Adrenal gland (tissue), 19 donors: ENCODE measurements at places on chromosomes 5 and 9. TPM values are rescaled to one million over a fixed set of nuclear protein-coding genes. Genes with fewer than 3 reads are reported as not detected.
A peak's percentile ranks its signal among the peaks of the same experiment; 100 is the strongest.

The NMUR2 gene
- not detected for total RNA-seq

The PRUNE2 gene
- 8.0 TPM for total RNA-seq

The PLCXD3 gene
- total RNA-seq = 22.9 TPM

The NUTM2F gene
- not detected for total RNA-seq

GRCh38 chr9:94746541-94747370 is 20.3 kb downstream of the AOPEP start:
- no peak for DNase-seq
- H3K4me3 ChIP-seq = no peak overlapping the region
- no peaks in the 10 kb centered on the region for H3K4me1 ChIP-seq
- H3K36me3 ChIP-seq = no peaks in the 10 kb centered on the region

- H3K4me1 ChIP-seq = peaks cover 30% of the 10 kb centered on the region
- H3K4me3 ChIP-seq = no peak overlapping the region
- DNase-seq = no peak
- no peaks in the 10 kb centered on the region for H3K27me3 ChIP-seq
- no peaks in the 10 kb centered on the region for H3K36me3 ChIP-seq
Observed at GRCh38 chr5:1520791-1521453, 2.8 kb downstream of the LPCAT1 start.

GRCh38 chr5:112800891-112801290 is 60.2 kb upstream of the SRP19 start:
- H3K4me1 ChIP-seq = no peaks in the 10 kb centered on the region
- DNase-seq = no peak
- H3K27me3 ChIP-seq = no peaks in the 10 kb centered on the region
- no peaks in the 10 kb centered on the region for H3K36me3 ChIP-seq
- H3K4me3 ChIP-seq = no peak overlapping the region

DNA sequence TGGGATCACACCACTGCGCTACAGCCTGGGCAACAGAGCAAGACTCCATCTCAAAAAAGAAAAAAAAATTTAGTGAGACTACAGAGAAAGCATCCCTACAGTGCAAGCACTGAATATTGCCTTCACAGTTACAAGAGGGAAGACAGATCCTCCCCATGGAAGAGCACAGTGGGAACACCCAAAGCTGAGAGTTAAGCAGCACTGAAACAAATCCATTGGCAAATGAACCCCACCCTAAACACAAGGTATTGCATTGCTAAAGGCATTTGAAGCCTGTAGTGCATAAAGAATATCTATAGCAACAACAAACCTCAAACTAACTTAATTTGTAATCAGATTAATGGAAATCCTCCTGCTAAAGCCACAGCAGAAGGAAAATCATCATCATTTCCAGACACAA is 27.1 kb downstream of the HTR1A start:
- H3K27me3 ChIP-seq = no peaks in the 10 kb centered on the region
- no peaks in the 10 kb centered on the region for H3K4me1 ChIP-seq
- no peak overlapping the region for H3K4me3 ChIP-seq
- H3K36me3 ChIP-seq = no peaks in the 10 kb centered on the region
- no peak overlapping the region for H3K27ac ChIP-seq
- DNase-seq = no peak

DNA sequence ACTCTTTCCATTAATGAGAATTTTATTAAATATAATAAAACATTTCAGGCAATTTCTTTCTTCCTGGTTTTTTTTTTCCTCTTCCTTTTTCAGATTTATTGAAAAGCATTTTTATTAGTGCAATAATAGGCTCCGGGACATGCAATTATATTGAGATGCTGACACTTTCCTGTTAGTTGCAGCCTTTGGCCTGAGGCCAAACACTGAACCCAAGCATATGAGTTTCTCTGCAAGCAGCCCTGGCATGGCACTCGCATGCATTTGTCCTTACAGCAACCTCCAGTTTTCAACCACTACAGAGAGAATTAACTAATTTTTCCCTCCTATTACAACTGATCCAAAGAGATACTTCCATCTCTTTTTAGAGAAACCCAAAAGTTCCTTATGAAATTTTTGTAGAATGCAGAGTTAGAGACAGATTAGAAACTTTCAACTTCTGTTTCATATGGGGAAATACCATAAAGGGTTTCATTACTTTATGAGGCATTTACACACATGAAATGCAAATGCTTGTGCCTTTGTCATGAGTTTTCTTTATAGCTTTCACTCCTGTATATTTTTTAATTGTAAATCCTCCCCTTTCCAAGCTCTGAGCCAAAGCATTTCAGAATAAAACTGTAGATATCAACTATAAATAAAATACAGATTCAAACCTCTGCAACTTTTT is 183.0 kb downstream of the CETN3 start:
- no peak overlapping the region for H3K27ac ChIP-seq
- H3K4me3 ChIP-seq = no peak overlapping the region
- no peaks in the 10 kb centered on the region for H3K27me3 ChIP-seq
- DNase-seq = peak; percentile 3
- H3K36me3 ChIP-seq = no peaks in the 10 kb centered on the region
- no peaks in the 10 kb centered on the region for H3K4me1 ChIP-seq

DNA sequence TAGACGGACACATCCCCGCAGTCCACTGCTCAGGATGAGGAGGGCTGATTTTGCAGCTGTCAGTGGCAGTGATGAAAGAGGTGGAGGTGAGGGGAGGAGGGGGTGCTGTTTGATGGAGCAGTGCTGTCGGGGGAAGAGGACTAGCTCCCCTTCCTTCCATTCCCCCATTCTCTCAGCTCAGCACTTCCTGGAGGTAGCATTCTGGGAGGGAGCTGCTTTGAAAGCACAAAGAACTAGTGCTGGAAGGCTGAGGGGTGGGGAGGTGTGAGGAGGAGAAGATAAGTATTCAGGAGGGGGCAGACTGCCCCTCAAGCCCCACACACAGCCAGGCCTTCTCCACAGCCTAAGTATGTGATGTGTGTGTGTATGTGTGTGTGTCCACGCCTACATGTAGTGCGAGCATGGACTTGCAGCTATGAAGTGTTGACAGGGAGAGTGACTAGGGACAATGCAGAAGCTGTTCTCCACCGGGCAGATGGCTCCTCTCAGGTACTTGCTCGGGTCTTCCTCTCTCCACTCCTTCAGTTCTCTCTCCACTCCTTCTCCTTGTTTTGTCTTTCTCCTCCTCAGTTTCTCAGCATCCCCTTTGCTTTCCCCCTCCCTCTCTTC is 65.5 kb upstream of the HSPA9 start:
- H3K4me1 ChIP-seq = peaks cover 2% of the 10 kb centered on the region
- H3K4me3 ChIP-seq = no peak overlapping the region
- DNase-seq = no peak
- no peaks in the 10 kb centered on the region for H3K27me3 ChIP-seq
- no peak overlapping the region for H3K27ac ChIP-seq

GRCh38 chr9:69346596-69347390 is 21.8 kb downstream of the ENTREP1 start:
- no peak overlapping the region for H3K4me3 ChIP-seq
- no peaks in the 10 kb centered on the region for H3K36me3 ChIP-seq
- no peak overlapping the region for H3K27ac ChIP-seq
- no peaks in the 10 kb centered on the region for H3K27me3 ChIP-seq
- no peak for DNase-seq
- H3K4me1 ChIP-seq = no peaks in the 10 kb centered on the region

GRCh38 chr9:35741740-35742139 is 7.3 kb downstream of the GBA2 start:
- H3K27me3 ChIP-seq = no peaks in the 10 kb centered on the region
- H3K4me1 ChIP-seq = peaks cover 13% of the 10 kb centered on the region
- no peak overlapping the region for H3K4me3 ChIP-seq
- H3K36me3 ChIP-seq = peaks cover 77% of the 10 kb centered on the region

GRCh38 chr5:144369006-144369405 is 198.3 kb downstream of the KCTD16 start:
- no peak overlapping the region for H3K27ac ChIP-seq
- no peaks in the 10 kb centered on the region for H3K4me1 ChIP-seq
- no peaks in the 10 kb centered on the region for H3K36me3 ChIP-seq
- DNase-seq = no peak

DNA sequence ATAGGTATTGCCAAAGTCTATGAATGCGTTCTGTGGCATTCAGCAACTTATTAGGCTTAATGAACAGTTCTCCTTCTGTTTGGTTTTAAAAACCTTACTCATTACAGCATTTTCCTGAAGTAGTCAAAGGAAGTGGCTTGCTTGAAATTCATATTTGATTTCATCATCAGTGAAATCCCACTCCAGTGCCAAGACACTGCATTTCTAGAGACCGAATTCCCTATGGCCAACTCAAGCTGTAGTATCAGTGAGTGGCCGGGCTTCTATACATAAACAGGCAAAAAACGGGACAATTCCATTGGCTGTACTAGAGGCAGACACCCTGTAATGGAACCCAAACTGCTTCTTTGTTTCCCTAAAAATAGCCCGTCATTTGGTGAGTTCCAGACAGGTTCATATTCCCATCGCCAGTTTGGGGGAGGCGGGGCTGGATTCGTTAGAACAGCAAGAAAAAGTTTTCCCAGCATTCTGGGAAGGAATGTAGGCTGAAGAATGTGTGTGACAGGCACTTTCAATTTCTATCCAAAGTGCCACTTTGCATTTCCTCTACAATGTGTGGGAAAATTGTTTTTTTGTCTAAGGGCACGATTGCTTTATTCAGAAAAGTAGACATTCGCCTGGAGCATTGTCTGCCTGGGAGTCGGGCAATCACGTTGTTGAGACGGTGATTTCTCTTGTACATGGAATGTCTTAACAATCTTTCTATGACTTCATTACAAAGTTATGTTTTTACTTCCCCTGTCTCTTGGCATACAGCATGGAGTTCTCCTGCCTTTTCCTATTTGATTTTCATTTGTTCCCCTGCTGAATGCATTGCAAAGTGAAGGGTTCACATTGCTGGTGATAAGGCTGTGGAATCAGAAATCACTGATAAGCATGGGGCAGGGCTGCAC is 141.8 kb upstream of the MAST4 start:
- no peak overlapping the region for H3K4me3 ChIP-seq
- no peaks in the 10 kb centered on the region for H3K4me1 ChIP-seq
- H3K36me3 ChIP-seq = no peaks in the 10 kb centered on the region
- no peak for DNase-seq
- H3K27ac ChIP-seq = no peak overlapping the region

- no peak overlapping the region for H3K27ac ChIP-seq
- H3K4me3 ChIP-seq = no peak overlapping the region
- H3K27me3 ChIP-seq = peaks cover 12% of the 10 kb centered on the region
- DNase-seq = no peak
- H3K36me3 ChIP-seq = no peaks in the 10 kb centered on the region
- H3K4me1 ChIP-seq = no peaks in the 10 kb centered on the region
Observed at GRCh38 chr5:176848651-176849050, 38.3 kb downstream of the UNC5A start.

DNA sequence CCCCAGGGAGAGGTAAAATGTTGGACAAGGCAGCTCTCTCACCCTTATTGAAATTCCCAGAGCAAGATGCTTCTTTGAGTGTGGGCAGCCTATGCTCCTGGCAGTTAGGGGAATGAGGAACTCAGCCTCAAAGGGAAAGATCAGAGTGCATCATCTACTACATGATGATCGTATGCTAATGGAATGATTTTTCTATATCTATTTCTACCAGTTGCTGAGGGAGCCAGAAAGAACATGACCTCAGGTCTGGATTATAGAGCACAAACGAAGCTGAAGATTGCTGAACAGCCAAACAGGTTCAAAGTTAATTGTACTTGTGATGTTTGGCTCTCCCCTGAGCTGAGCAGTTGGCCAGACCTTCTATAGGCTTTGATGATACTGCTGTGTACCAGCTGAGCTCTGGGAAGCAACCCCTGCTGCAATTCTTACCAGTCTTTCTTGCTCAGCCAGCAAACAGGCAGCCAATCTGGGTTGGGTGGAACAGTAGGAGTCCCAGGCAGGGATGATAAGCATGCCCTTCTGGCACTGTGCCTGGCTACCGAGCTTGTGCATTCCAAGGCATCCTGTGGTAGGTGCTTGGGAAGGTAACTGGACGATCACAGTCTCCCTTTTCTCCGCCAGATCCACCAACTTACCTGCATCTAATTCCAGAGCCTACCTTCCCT is 10.3 kb upstream of the FBXL7 start:
- H3K4me1 ChIP-seq = no peaks in the 10 kb centered on the region
- no peaks in the 10 kb centered on the region for H3K27me3 ChIP-seq
- peak; percentile 16 for DNase-seq
- no peak overlapping the region for H3K27ac ChIP-seq

GRCh38 chr9:116661037-116661954 is 25.8 kb upstream of the TRIM32 start:
- H3K36me3 ChIP-seq = no peaks in the 10 kb centered on the region
- H3K4me3 ChIP-seq = no peak overlapping the region
- DNase-seq = peak; percentile 36
- H3K27me3 ChIP-seq = no peaks in the 10 kb centered on the region
- H3K27ac ChIP-seq = no peak overlapping the region
- no peaks in the 10 kb centered on the region for H3K4me1 ChIP-seq
